ENCODE measurements at places on chromosomes 3 and 15. TPM values are rescaled to one million over a fixed set of nuclear protein-coding genes. Genes with fewer than 3 reads are reported as not detected.
A peak's percentile ranks its signal among the peaks of the same experiment; 100 is the strongest.

The PLSCR4 gene
- 0.12 TPM for total RNA-seq

The KNL1 gene
- 62.2 TPM for total RNA-seq

The MESP2 gene
- total RNA-seq: not detected

The SPSB4 gene
- not detected for total RNA-seq

The LMLN gene
- total RNA-seq: 3.1 TPM

The NPAP1 gene
- total RNA-seq: not detected

- no peak for DNase-seq
- H3K27ac ChIP-seq: no peak overlapping the region
- peaks cover 2% of the 10 kb centered on the region for H3K4me1 ChIP-seq
- H3K4me3 ChIP-seq: no peak overlapping the region
Measured at GRCh38 chr3:132650153-132650552, 9.5 kb downstream of the ACAD11 start.

DNA sequence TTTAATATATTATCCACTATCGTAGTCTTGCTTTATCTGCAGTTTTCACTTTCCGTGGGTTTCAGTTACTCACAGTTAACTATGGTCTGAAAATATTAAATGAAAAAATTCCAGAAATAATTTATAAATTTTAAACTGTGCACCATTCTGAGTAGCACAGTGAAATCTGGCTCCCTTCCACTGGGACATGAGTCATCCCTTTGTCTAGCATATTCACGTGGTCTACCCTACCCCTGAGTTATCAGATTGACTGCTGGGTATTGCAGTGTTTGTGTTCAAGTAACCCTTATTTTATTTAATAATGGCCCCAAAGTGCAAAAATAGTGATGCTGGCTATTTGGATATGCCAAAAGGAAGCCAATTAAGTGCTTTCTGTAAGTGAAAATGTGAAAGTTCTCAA, 539.5 kb upstream of the AGTR1 start:
- no peak overlapping the region for H3K27ac ChIP-seq
- no peak overlapping the region for H3K4me3 ChIP-seq
- no peak for DNase-seq
- H3K36me3 ChIP-seq: no peaks in the 10 kb centered on the region

GRCh38 chr3:141561426-141562034, 74.7 kb downstream of the RASA2 start:
- H3K27ac ChIP-seq: peak overlapping the region; percentile 68
- peak; percentile 71 for DNase-seq
- no peak overlapping the region for H3K4me3 ChIP-seq
- H3K36me3 ChIP-seq: peaks cover 40% of the 10 kb centered on the region

- DNase-seq: no peak
- no peak overlapping the region for H3K4me3 ChIP-seq
- no peak overlapping the region for H3K27ac ChIP-seq
- H3K36me3 ChIP-seq: no peaks in the 10 kb centered on the region
- no peaks in the 10 kb centered on the region for H3K4me1 ChIP-seq
Measured at GRCh38 chr3:116083683-116084082, 361.6 kb downstream of the LSAMP start.

DNA sequence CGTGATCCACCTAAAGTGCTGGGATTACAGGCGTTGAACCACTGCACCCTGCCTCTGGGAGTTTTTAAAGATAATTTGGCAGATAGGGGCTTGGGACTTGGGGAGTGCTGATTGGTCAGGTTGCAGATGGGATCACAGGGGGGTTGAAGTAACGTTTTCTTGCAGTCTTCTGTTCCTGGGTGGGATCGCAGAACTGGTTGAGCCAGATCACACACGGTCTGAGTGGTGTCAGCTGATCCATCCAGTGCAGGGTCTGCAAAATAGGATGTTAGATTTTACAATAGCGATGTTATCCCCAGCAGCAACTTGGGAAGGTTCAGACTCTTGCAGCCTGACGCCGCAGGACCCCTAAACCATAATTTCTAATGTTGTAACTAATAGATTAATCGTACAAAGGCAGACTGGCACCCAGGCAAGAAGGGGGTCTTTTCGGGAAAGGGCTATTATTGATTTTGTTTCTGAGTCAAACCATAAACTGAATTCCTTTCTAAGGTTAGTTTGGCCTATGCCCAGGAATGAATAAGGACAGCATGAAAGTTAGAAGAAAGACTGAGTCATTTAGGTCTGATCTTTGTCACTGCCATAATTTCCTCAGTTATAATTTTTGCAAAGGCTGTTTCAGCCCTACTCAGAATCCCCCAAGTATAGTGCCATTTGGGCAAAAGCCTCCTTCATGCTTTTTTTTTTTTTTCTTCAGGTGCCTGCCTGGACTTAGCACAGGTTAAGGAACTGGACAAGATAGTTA, 1.5 kb upstream of the CA12 start:
- H3K36me3 ChIP-seq: no peaks in the 10 kb centered on the region
- H3K4me3 ChIP-seq: no peak overlapping the region
- H3K27ac ChIP-seq: no peak overlapping the region
- peaks cover 14% of the 10 kb centered on the region for H3K4me1 ChIP-seq
- peaks cover 49% of the 10 kb centered on the region for H3K27me3 ChIP-seq
- DNase-seq: no peak
